NCI-H1417 (cell line): ENCODE measurements at places on chromosomes 7 and 10.

DNA sequence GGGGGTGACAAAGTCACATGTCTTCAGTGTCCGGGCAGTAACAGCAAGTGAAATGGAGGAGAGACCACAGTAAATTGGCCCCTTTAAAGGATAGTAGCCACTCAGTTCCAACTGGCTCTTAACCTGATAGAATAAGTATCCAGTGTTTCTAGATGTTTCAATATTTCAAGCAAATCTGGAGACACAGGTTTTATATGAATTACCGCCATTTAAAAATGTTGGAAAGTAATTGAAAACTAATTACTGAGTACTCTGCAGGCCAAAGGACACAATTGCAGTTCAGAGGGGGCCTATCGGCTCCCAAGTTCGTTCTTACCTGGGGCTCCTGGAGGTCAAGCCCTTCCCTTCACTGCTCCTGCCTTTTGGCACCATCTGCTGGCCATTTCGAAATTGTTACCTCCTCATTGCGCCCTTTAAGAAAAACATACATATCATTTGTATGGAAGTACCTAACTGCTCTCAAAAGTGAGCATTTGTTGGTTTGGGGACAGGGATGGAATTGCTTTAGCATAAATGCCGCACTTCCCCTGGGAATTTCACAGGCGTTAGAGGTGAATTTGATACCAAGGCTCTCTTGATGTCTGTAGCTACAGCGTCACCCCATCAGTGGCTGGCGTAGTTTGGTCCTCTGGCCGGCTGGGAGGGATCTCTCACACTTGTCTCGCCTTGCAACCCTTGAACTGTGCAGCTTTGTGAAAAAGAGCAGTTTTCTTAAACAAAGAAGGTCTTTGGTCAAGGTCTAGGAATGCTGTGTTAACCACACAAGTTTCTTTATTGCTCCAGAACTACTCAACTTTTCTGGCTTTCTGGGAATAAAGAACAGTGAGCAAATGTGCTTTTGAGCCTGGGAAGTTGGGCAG is 220.0 kb downstream of the ARHGAP21 start:
- no peak for DNase-seq

GRCh38 chr7:91265693-91266066 is 1.4 kb downstream of the FZD1 start:
- DNase-seq = no peak

DNA sequence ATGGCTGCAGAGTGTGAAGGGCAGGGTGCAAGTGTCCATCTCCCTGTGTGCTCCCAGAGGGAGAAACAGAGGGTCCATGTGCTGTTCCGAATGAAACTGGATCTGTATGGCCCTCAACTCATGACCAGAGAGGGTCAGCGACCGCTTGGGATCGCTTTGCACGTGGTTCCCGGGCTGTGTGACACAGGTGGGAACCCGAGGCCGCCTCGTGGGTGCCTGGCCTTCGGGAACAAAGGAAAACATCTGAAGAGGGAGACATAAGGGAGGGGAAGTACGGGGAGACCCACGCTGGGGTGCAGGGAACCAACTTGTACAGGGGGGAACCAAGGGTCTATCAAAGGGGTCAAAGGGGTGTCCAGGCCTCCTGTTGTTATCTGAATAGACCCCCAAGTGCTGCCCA is 57.5 kb downstream of the SH3PXD2A start:
- no peak for DNase-seq

DNA sequence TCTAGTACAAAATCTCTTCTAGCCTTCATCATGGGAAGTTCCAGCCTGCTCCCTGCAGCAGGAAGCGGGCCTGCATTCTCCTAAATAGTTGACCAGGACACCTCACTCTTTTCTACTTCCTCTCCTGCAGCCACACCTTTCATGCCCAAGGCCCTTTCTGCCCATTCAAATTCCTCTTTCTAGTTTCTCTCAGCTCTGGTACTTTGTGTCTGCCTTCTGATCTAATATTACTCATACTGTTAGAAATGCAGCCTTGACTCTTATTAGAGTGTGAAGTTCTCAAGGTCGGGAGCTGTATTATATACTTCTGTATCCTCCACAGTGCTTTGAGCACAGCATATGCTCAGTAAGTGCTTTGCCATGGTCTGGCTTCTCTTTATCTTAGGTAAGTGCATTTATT is 103.1 kb downstream of the PRKCQ start:
- DNase-seq = no peak

DNA sequence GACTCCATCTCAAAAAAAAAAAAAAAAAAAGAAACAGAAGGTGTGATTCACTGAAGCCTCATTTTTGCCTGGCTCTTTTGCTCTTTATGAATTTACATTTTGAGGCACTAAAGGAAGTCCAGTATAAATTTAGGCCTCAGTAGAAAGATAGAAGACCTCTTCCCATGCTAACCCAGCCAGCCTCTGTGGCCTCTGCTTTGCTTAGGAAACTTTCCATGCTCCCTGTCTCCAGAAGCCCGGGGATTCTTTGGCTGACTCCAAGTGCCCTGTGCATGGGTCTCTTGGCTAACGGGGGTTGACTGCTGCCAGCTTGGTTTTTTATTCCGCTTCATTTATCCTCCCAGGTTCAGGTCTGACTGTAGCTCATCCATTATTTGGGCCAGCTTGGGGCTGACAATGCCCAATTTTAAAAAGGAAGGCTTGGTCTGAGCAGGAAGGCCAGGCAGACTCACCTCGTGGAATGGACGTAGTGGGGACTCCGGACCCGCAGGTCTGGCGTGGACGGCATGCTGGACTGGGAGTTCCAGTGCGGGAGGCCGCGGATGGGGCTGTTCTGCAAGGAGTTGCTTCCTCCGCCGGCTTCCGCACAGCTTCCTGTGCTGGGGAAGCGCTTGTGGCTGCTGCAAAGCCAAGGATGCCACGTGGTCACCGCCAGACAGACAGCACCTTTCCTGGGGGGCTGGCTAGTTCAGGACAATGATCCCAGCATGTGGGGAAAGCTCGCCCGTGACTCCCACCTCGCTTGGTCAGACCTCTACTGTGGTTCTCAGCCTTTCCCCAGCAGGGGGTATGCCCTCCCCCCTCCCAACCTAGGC is 72.3 kb downstream of the PRPF18 start:
- no peak for DNase-seq

DNA sequence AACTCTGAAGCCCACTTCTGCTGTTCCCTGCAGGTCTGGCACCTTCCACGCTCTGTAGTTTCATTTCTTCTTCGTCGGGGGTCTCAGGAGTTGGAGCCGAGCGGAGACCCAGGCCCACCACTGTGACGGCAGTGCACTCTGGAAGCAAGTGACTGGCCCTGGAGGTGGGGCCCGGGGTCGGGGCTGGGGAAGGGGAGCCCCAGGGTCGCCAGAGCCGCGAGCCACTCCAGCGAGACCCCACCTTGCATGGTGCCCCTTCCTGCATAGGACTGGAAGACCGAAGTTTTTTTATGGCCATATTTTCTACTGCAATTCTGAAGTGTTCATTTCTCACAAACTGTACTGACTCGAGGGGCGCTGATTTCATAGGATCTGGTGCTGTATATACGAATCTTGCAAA is 172.8 kb downstream of the CCDC3 start:
- DNase-seq = no peak

DNA sequence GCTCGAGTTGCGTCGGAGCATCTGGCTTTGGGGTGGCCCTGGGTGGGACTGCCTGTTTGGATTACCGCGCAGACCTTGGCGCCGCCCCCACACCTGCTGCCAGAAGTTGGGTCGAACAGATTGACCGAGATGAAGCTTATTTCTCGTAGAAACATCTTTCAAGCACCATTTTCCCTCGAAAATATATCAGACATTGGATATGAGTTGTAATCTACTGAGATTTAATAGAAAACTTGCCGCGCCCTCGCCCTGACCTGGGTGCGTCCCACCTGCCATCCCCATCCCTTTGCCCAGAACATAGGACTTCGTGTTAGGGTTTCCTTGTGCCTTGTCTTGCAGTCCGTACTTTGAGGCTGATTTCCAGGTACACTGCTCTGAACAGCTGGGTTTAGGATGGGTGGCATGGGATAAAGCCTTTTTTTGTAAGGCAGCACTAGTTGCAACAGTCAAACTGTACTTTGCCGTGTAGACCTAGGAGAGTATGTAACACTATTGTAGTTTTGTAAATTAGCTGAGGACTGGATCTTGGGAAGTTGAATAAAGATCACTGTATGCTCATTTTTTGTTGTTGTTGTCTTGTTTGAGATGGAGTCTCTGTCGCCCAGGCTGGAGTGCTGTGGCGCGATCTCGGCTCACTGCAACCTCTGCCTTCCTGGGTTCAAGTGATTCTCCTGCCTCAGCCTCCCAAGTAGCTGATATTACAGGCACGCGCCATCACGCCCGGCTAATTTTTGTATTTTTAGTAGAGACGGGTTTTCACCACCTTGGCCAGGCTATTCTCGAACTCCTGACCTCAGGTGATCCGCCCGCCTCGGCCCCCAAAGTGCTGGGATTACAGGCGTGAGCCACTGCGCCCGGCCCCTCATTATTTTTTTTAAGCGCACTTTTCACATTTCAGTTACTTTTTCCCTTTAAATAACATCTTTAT is 978 bp downstream of the OGDH start:
- no peak for DNase-seq

DNA sequence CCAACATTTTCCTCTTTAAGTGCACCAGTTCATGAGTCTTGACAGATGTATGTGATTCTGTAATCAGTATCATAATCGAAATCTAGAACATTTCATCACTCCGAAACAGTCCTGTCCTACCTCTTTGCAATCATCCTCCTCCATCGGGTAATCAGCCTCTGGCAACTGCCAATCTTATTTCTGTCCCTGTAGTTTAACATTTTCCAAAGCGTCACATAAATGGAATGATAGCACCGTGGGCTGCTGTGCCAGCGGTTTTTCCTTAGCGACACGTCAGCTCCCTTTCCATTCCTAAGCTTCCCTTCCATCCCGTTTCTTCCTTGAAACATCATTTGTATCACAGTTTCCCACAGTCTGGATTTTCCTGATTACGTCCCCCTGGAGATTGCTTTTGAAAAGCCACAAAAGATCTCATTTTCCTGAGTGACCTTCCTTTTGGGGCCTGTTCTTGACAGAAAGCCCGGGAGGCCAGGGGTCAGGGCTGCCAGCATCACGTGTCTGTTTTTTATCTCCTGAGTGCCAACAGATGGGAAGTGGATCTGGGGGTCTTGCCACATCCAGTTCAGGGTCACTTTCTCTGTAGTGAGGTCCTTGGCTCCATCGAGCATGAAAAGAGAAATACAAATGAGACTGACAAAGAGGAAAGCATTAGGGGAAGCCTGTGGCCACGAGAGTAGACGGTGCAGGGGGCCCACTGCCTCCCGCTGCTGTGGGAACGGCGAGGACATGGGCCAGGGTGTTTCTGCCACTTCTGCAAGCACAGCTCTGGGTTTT is 31.6 kb downstream of the TMEM120A start:
- DNase-seq = no peak

- DNase-seq = no peak
Observed at GRCh38 chr10:94016727-94017714, 23.3 kb downstream of the PLCE1 start.

- DNase-seq = no peak
Observed at GRCh38 chr7:83964318-83964717, 230.3 kb downstream of the SEMA3A start.

DNA sequence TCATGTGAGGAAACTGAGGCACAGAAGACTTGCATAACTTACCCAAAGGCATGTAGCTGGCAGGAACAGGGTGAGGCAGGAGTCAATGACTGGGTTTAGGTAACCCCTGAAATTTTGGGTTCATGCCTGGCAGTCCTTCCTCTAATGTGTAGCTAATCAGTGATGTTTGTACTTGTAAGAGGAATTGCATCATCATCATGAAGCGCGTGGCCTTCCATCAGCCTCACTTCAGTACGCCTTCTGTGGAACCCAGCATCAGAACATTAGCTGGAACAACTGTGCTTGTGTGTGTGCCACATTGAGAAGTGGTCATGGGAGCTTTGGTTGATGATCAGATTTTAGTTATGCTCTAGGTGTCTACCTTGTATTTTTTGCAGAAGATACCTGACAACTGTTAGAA is 18.2 kb upstream of the STMP1 start:
- no peak for DNase-seq

DNA sequence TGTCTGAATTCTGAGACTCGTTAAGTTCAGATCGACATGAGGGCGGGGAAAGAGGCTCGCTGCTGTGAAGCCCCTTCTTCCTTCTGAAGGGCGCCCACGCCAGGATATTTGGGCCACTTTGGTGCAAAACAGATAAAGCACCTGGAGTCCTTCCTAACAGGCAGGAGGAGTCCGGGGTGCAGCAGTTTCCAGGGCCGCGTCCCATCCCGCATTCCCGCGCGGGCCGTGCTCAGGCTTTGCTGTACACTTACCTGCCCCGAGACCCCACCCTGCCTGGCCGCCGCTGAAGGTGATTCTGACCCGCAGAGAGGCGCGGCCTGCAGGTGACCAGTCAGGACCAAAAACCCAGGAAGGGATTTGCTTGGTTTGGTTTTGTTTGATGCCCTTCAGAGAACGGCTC is 454.6 kb downstream of the PTPRN2 start:
- no peak for DNase-seq

DNA sequence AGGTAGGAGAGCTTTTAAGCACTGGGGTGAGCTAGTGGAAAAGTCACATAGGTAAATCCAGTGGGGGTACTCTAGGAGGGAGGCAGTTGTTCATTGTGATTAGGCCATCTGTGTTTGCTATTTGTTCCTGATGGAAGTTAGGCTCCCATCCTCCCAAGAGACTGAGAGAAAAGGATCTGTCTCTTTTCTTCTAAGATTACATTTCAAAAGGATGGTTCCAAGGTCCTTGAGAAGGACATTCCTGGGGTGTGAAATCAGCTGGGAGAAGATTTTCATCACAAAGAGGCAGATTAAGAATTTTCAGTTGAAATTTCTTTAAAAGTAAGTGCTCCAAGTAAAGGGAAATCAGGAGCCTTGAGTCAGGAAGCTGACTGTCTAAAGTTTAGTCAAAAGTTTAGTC is 210.8 kb upstream of the CSTF2T start:
- no peak for DNase-seq

- no peak for DNase-seq
Observed at GRCh38 chr7:14040528-14040927, 51.1 kb upstream of the ETV1 start.

- peak; percentile 74 for DNase-seq
Observed at GRCh38 chr7:20737840-20738448, 48.7 kb downstream of the SP8 start.

GRCh38 chr7:99257065-99257464 is 15.6 kb upstream of the MYH16 start:
- DNase-seq = no peak

- no peak for DNase-seq
Observed at GRCh38 chr10:13810568-13810967, 223.8 kb downstream of the PRPF18 start.

GRCh38 chr7:81260152-81260551 is 341.3 kb upstream of the SEMA3C start:
- no peak for DNase-seq

- DNase-seq = no peak
Observed at GRCh38 chr10:34107626-34108516, 707.2 kb downstream of the PARD3 start.

DNA sequence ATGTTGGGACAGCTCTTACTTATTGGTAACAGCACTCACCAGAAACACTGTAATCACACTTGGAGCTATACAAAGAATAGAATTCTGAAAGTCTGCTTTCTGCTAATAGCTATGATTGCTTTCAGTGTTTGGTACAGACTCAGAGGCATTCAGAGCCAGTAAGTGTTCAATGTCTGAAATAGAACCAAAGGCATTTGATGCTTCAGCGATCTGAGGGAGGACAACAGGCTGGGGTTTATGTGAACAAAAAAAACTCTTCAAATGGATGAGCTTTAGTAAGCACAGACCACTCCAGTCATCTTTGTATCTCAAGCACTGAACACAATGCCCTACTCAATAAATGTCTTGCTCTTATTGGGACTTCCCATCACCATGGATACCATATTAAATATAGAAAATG is 322.8 kb upstream of the GRM3 start:
- no peak for DNase-seq

GRCh38 chr7:64602086-64602485 is 39.2 kb upstream of the ZNF680 start:
- no peak for DNase-seq
